Kasumi-1 (cell line): ENCODE measurements at places on chromosomes 3 and 15.

DNA sequence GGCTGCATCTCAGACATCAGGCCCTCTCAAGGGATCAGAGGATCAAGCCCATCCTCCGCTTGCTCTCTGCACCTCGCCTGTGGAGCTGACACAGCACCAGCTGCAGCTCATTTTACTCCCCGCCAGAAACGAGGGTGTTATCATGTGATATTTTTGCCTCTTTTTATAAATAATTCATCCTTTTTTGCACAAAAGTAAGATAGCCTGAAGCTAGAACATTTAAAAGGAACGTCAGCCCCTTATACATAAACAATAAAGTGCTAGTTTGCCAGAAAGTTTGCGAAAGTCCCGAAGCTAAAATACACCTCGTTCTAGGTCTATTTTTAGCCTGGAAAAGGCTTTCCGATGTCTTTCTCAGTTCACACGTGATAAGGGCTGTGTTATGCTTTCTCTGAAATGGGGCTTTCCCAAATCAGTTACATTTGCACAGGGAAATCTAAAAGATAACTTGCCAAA lies 9.6 kb upstream of the FAM174B start:
- no peak for DNase-seq

DNA sequence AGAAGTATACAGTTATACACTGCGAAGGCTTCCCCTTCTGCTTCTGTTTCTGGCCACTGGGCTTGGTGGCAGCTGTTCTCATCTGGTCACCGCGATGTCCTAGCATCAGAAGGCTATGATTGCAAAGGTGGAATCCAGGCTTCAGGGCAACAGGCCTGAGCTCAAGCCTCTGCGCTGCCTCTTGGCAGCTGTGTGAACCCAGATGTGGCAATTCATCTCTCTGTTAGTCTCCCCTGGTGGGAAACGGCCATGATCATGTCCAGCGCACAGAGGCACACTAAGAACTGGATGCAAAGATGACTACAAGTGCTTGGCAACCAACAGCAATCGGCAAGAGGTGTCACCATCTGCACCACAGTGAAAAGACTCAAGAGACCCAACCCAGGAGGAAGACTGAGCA lies 78.9 kb downstream of the PCSK6 start:
- no peak for DNase-seq

DNA sequence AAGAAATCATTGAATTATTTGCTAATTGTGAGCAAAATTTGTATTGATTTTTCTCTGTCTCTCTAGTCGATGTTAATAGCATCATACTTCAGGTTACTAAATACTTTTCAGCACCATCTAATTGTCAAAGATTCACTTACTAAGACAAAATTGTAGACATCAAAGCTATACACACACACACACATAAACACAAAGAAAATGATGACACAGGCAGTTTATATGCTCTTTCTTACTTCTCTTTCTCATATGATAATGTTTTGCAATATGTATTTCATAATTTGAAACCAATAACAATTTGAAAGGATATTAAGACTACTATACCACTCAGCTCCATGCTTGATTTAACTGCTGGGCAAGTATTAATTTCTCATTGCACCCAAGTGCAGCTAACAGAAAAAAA lies 406.2 kb downstream of the ROBO2 start:
- no peak for DNase-seq

- no peak for DNase-seq
Observed at GRCh38 chr3:171508206-171508605, 48.0 kb upstream of the TNIK start.

GRCh38 chr3:33883951-33884561 lies 85.6 kb downstream of the PDCD6IP start:
- DNase-seq = no peak

GRCh38 chr15:56734013-56734635 lies 815 bp upstream of the ZNF280D start:
- no peak for DNase-seq

DNA sequence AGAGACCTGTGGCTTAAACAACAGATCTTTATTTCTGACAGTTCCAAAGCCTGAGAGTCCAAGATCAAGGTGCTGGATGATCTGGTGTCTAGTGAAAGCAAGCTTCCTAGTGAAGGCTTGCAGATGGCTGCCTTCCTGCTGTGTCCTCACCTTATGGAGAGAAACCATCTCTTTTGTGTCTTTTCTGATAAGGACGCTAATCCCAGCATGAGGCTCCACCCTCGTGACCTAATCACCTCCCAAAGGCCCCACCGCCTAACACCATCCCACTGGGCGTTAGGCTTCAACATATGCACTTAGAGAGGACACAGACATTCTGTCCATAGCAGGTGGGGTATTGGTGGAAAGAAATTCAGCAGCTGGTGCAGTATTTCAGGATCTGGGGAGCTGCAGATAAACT lies 19.8 kb upstream of the LYSMD4 start:
- no peak for DNase-seq

GRCh38 chr15:32709295-32710033 lies 8.3 kb upstream of the GREM1 start:
- no peak for DNase-seq

DNA sequence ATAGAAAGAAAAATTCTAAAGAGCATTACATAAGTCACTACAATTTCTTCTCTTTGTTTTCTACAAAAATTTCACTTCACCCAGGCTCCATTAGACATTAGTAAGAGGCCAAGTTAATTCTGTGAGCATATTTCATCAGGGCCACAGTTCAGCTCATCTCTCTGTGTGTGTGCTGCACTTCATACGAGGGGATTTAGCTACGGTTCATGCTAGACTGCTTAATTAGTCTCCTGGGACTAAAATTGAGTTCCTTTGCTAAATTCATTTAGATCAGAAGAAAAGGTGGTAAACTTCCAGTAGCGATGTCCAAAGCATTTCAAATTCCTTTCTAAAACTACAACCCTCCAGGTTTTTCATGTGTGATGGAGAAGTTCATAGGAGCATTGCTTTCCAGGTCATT lies 83.1 kb upstream of the SETMAR start:
- DNase-seq = no peak

DNA sequence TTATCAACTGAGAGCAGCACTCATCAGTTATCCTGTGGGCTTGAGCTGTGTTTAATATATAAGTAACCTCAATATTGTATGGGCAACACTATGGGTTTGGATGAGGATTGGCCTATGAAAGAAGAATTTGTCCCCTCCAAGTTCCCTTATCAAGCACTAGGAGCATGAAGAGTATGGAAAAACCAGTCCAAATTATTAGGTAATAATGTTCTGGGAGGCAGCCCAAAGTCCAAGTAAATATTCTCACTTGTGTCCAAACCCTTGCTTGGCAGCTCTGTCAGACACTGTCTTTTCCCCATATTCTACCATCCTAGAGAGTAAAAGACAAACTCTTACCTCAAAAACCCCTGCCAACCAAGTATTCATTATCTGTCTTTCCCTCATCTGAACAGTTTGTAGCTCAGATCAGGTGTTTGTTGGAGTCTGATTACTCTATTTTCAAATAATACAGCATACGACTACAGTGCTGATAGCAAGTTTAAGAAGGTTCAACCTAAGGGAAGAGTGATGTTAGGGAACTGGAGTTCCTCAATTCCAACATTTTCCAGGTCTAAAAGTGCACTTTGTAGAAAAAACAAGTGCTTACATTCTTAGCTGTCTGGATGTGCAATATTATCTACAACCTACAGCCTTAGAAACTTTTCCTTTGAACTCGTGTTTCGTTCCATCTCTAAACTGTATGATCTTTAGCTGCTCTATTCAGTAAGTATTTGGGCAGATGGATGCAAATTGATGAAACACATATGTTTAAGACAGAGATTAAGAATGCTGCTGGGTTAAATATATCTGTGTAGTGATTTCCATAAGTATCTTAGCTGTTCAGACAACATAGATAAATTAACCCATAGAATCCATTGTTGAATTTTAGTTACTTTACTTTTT lies 89.7 kb upstream of the PHLDB2 start:
- no peak for DNase-seq
